ENCODE measurements at places on chromosomes 7 and 10. TPM values are rescaled to one million over a fixed set of nuclear protein-coding genes. Genes with fewer than 3 reads are reported as not detected.

BAIAP2L1 gene
- total RNA-seq = 5.3 TPM

CAV1 gene
- total RNA-seq = 174 TPM

NKX2-3 gene
- not detected for total RNA-seq

TRPV5 gene
- total RNA-seq = not detected

- no peak for DNase-seq
These were observed 235.2 kb upstream of the GRB10 start for GRCh38 chr7:51017576-51018535.

- DNase-seq = no peak
These were observed 972.6 kb downstream of the KCNMA1 start for GRCh38 chr10:76665029-76665428.

- DNase-seq = no peak
These were observed 23.8 kb upstream of the UBE2D1 start for GRCh38 chr10:58311026-58311425.

GRCh38 chr10:2834214-2834613 lies 233.1 kb upstream of the PFKP start:
- DNase-seq = no peak

GRCh38 chr7:12741951-12742575 lies 54.6 kb downstream of the ARL4A start:
- peak; percentile 65 for DNase-seq

- no peak for DNase-seq
These were observed 5.0 kb downstream of the MXI1 start for GRCh38 chr10:110212119-110213006.

DNA sequence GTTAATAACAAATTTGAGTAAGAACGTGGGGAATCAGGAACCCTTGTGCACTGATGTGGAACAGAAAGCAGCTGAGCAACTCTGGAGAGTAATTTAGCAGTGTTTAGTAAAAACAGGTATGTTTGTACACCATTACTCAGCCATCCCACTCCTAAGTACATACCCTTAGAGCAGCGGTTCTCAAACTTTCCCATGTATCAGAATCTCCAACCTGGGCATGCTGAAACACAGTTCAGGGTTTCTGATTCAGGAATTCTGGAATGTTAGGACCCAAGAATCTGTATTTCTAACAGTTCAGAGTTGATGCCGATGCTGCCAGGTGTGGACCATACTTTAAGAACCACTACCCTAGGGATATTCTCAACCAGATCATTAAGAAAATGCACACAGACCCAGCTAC lies 5.1 kb downstream of the SGMS1 start:
- DNase-seq = no peak

GRCh38 chr7:97016381-97017191 lies 8.0 kb downstream of the DLX5 start:
- no peak for DNase-seq

DNA sequence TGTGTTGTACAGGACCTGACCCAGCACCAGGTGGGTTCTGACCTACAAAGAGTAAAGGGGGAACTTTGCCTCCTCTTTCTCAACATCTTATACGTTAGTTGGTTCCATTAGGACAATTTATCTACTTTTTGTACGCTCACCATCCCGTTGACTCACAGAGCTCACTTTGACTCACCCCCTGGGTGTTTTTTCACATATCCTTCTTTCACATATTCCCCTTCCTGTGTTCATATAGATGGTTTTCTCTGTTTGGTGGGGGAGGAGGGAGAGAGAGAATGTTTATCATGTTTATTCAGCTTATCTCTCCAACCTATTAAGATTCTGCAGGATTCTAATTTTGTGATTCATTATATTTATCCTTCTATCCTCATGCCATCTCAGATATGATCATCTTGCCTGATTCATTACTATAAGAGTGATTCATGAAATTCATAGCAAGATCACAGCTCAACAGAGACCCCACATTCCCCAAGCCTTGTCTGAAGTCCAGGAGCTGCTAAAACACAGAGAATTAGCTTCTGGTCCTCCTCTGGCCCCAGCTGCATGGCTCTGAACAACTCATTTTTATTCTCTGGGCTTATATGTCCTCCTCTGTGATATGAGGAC lies 37.2 kb downstream of the PRSS2 start:
- DNase-seq = no peak

GRCh38 chr7:45511721-45512597 lies 62.2 kb upstream of the ADCY1 start:
- DNase-seq = no peak

DNA sequence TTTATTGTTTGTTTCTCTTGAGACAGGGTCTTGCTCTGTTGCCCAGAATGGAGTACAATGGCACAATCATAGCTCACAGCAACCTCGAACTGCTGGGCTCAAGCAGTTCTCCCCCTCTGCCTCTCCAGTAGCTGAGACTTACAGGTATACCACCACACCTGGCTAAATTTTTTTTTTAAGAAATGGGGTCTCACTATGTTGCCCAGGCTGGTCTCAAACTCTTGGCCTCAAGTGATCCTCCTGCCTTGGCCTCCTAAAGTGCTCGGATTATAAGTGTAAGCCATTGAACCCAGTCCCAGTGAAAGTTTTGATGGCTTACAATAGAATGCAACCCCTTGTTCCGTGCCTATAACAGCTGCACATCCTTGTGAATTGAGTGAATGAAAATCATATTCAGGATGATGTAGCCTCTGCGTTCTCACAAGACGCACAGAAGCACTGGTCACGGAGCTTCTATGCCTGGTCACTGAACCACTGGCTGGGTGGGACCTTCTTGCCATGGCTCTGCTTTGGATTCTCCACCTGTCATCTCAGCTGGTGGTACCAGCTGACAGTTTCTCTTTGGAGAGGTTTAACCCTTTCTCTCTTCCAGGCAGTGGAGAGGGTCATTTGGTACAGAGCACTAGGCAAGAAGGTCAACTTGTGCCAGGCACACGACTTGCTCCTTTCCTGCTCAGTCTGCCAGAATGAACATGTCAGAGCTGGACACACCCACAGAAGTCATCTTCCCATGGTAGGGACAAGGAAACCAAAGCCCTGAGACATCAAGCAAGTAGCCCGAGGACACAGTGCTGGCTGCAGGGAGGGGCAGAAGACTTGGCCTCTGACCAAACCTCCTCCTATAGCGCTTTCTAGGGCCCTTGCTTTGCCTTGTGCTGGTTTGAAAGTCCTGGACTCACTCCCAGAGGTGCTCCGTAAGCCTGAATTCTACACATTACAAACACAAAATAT lies 89.6 kb downstream of the ATXN7L1 start:
- DNase-seq = no peak

- DNase-seq = peak; percentile 61
These were observed 472.4 kb downstream of the TFEC start for GRCh38 chr7:115558161-115558560.

DNA sequence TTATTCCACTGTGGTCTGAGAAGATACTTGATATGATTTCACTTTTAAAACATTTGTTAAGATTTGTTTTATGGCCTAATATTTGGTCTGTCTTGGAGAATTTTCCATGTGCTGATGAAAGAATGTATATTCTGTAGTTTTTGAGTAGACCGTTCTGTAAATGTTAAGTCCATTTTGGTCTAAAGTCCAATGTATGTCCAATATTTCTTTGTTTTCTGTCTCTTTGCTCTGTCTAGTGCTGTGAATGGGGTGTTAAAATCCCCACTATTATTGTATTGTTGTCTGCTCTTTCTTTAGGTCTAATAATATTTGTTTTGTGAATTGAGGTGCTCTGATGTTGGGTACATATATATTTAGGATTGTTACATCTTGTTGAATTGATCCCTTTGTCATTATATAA lies 31.3 kb downstream of the DNAJC9 start:
- DNase-seq = no peak

- DNase-seq = peak; percentile 21
These were observed 107.6 kb downstream of the DIP2C start for GRCh38 chr10:581776-582330.

DNA sequence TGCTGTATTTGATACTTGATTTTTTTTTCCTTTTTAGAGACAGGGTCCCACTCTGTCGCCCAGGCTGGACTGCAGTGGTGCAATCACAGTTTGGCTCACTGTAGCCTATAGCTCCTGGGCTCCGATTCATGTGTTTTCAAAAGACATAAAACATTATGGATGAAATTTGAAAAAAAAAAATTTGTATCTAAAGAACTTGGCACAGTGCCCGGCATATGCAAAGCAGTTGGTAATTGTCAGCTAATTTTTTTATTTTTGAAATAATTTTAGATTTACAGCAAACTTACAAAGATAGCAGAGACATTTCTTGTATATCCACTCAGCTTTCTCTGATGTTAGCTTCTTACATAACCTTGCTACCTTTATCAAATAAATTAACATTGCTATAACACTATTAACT lies 20.3 kb upstream of the SAMD8 start:
- peak; percentile 27 for DNase-seq

DNA sequence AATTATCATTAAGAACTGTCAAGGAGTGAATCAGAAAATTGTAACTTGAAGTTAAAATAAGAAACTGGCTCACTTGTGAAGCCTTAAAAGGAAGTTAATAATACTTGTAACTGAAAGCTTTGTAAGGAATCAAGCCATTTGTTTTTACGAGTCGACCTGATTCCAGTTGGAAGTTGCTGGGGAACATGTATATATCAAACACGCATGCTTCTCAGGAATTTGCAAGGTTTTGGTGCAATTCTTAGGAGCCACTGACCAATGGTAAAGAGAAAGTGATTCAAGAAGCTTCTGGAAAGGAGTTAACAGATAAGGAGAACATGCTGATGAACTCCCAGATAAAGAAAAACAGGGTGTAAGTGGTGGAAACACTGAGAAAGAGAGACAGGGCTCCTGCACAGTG lies 56.4 kb downstream of the ETV1 start:
- DNase-seq = peak; percentile 40

DNA sequence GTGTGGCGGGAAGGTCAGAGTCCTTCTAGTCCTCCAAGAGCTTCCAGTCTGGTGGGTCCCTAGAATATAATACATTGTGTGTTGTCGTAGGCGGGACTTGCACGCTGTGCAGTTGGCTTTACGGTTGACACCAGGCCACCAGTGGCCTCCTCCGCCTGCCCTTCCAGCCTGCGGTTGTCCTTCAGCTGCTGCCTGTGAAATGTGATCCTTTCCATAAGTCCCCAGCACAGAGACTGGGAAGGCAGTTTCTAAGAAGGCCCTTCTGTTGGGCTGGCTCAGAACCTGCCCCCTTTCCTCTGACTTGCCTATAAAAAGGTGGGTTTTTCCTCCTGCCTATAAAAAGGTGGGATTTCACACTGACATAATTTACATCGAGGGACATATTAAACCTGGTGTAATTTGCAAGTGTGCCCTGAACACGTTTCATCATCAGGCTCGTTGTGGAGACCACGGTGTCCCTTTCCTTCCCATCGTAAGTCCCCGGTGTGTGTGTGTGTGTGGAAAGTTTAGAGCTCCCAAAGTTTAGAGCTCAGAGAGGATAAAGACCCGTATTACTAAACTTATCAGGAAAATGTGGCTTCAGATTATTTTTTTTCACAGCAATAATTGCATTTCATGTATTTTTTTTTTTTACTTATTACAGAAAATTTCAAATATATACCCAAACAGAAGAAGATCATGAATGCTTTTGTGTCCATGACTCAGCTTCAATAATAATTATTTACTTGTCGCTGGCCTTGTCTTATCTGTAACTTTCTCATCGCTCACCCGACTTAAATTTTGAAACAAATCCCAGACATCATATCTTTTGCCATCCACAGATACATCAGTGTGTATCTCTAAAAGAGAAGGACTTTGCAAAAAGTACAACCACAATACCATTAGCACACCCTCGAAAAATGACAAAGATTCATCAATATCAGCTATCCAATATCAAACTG lies 45.1 kb downstream of the CUX1 start:
- peak; percentile 19 for DNase-seq

DNA sequence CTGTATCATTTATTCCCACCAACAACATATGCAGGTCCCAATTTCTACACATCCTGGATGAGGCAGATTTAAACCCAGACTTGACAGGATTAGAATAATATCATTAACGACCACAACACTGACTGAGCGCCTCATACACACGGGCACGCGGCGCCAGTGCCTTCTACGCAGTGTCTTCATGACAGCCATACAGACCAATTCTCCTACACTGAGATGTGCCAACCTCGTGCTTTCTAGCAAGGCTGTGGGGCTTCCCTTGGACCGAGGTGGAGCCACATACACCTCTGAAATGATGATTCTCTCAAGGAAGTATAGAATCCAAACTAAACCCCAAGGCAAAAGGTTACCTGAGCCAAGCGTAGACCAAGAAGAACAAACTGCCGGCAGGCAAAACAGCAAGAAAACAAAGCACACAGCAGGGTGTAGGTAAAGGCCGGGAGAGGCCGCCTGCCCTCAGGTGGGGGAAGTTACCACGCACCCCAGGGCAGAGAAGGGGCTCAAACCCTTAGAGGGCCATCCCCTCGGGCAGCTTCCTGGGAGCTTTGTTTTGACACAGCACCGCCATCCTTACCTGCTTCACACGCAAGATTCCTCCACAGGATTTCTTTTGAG lies 75.8 kb downstream of the DLG5 start:
- no peak for DNase-seq

DNA sequence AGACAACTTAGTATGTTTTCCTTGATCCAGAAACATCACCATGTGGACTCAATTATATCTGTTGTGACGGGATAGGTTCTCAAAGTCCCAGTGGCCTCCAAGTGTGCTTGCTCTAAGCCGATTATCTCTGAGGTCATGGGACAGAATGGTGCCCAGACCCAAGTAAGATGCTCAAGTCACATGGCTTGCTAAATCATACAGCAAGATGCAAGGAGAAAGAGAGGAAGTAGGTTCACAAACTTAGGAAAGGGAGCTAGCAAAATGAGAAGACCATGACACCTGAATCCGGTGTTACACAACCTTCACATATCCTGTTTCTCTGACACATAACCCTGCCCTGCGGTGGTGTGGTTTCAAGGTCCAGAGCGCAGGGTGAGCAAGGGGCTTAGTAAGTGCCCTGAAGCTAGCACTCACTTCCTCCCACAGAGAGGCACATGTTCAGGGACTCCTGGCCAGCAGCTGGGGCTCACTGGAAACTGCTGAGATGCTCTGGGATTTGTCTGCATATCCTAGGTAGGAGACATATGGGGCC lies 590.9 kb upstream of the ANKRD30A start:
- peak; percentile 84 for DNase-seq

DNA sequence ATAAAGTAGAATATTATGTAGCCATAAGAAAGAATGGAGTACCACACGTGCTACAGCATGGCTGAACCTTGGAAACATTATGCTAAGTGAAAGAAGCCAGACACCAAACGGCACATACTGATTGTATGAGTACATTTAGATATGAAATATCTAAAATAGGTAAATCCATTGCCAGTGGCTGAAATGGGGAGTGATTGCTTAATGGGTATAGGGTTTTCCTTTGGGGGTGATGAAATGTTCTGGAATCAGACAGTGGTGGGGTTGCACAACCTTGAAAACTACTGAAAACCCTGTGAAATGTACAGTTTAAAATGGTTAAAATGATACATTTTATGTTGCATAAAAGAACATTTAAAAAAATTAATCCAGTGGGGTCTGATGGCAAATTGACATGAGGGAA lies 667.9 kb downstream of the AUTS2 start:
- DNase-seq = no peak

GRCh38 chr7:87628780-87629569 lies 777 bp downstream of the RUNDC3B start:
- no peak for DNase-seq

- no peak for DNase-seq
These were observed 5.3 kb downstream of the FAM20C start for GRCh38 chr7:197413-198335.
